ENCODE measurements at places on chromosomes 13 and 19.

- DNase-seq = no peak
These were observed 205.5 kb upstream of the SOX21 start for GRCh38 chr13:94917824-94918223.

- no peak for DNase-seq
These were observed 113.0 kb upstream of the SLC10A2 start for GRCh38 chr13:103178986-103179943.

DNA sequence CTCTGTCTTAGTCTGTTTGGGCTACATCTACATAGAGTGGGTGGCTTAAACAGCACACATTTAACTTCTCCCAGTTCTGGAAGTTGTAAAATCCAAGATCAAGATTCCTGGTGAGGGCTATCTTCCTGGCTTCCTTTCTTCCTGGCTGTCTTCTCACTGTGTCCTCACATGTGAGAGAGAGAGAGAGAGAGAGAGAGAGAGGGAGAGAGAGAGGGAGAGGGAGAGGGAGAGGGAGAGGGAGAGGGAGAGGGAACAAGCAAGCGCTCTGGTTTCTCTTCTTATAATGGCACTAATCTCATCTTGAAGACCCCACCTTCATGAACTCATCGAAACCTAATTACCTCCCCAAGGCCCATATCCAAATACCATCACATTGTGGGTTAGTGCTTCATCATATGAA is 69.2 kb downstream of the CDK8 start:
- DNase-seq = no peak

DNA sequence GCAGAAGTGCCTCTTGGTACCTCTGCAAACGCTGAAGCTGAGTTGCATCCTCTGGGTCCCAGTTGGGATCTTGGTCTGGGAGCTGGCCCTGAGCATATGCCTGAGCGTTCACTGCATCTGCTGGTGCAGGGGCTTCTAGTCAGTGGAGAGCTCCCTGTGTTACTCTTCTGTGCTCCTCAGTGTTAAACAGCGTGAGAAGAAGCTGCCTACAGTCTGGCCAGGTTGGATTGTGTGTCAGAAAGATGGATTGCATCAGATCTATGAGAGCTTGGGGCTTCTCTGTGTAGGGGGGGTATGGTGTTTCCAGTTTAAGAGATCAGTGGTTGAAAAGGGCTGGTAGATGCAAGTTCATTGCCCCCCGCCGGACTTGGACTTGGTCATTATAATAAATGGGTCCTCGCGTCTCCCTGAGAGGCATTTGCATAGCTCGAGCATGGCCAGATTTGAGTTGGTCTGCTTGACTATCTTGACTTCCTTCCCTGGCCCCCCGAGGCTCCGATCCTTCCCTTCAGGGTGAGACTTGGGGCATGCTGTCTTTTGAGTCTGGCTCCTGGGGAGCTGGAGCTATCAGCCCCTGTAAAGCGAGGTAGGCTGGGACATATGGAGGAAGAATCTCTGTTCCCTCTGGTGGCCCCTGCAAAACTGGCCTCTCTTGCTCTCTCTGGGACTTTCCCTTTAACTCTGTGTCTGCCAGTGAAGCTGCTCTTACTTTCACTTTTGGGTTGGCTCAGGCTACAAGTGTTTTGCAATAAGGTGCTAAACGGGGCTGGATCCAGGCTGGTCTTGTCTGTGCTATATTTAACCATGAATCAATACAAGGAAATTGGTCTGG is 52.9 kb downstream of the OR10H4 start:
- DNase-seq = peak; percentile 36

DNA sequence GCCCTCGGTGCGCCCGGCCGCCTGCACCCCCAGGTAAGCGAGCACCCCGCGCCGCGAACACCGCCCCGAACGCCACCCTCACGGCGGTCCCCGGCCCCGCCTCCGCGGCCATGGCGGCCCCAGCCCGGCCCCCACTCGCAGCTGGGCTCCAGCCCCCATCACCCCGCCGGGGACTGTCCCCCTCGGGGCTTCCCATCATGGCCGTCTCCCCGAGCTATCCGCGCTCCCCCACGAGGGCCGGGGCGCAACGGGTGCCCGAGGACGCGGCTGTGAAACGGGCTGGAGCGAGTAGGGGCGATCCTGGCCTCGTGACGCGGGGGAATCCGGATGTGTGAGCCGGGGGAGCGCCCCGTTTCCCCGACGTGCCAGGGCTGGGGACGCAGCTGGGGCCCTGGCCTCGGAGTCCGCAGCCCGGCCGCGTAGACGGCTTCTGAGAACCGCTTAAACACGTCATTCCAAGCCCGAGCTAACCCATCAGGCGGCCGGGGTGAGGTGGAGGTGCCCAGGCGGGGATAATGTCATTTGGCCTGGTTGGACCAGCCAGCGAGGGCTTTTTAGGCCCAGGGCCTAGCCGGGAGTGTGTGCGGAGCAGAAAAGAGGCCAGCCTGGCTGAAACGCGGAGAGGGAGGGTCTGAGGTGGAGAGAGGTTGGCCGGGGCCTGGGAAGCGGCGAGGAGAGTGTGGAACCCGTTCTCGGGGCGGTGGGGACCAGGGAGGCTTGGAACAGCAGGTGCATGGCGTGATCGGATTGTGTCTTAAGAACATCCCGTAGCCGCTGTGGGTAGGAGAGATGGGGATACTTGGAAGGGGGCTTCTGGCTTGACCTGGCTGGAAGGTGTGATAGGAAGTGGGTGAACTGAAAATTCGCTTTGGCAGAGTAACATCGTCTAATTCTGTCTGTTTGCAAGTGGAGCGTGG is 550 bp downstream of the CERS4 start:
- peak; percentile 82 for DNase-seq

- DNase-seq = no peak
These were observed 230.2 kb downstream of the TSHZ3 start for GRCh38 chr19:31118986-31119385.

DNA sequence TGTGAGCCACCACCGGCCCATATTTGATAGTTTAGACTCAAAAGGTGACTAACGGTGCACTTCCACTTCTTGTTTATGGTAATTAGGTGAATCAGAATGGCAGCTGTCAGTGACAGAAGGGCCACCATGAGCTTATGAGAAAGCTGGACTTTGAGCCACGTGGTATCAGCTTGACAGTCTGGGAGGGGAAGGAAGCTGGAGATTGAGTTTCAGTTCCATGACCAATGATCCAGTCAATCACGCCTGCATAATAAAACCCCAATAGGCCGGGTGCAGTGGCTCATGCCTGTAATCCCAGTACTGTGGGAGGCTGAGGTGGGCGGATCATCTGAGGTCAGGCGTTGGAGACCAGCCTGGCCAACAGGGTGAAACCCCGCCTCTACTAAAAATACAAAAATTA is 8.2 kb downstream of the EID2B start:
- DNase-seq = no peak

GRCh38 chr19:53504885-53505284 is 33.1 kb upstream of the ZNF331 start:
- DNase-seq = no peak

- DNase-seq = peak; percentile 86
These were observed 1.5 kb upstream of the MYO1F start for GRCh38 chr19:8578642-8579265.

DNA sequence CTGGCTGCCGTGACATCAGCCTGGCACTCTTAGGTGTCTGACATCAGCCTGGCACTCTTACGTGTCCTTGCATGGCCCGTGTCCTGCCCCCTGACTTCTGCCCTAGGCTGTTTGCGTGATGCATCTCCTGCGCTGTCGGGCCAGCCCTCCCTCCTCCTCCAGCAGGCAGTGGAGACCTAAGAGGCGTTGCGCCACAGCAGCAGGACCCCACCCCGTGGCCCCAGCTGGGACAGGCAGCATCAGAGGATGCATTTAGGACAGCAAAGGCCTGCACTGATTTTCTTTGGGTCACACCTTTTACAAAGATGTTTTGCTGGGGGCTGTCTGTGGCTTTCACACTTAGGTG is 65.3 kb downstream of the GPR12 start:
- no peak for DNase-seq

DNA sequence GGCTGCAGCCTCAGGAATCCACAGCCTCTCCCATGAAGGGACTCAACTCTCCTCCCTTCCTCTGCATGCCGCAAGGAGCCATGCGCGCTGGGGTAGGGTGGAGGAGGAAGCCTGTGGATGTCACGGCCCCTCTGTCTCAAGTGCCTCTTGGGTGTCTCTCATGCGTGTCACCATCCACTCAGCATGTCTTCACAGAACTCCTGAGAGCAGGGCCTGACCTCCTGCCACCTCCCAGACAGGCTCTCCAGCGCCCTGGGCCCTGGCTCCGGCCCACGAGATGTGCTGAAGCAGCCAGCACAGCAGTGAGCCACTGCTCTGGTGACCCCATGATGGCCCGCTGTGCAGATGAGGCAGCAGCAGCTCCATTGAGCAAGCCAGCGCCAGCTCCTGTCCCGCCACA is 25.9 kb upstream of the SPACA7 start:
- DNase-seq = no peak

- no peak for DNase-seq
These were observed 1766.9 kb downstream of the SLITRK1 start for GRCh38 chr13:82115391-82115790.

GRCh38 chr13:98797456-98797855 is 45.0 kb upstream of the SLC15A1 start:
- DNase-seq = no peak

- peak; percentile 35 for DNase-seq
These were observed 2.8 kb downstream of the GFY start for GRCh38 chr19:49427855-49428546.

DNA sequence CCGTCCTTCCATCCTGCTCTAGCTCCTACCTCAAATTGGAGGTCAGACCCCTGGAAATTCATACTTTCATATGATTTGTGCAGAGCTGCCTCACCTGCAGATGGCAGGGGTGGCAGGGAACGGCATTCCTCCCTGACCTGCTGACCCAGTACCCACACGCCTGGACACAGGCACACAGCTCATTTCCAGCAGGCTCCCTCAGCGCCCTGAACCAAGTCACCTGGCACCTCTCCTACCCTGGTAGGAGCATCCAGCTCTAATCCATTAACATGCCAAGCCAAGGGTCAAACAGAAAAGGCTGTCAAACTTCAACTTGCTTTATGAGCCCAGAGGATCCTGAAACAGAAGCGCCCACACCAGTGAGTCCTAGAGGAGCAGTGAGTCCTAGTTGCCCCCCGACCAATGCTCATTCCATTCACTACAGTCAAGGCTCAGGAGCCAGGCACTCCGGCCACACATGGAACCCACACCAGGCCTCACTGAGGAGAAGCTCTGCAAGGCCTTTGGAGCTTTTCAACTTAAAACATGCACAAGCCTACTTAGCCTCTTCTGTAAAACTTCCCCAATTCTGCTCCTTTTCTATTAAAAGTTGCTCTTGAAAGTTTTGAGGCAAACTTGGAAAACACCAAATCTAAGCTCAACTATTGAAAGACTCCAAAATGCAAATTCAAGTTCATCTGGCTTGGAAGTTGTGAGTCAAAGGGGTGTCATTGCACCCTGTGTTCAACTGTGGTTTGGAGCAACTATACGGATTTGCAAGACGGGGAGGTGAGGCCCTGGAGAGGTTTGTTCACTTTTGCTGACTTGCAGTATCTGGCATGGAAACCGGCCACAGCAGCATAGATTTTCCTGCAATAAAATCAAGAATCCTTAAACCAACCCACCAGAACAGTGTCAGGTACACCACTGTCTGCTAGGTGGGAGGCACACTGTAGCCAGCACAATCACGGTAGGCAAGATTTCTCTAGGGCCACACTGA is 96.7 kb downstream of the CRYL1 start:
- DNase-seq = no peak

DNA sequence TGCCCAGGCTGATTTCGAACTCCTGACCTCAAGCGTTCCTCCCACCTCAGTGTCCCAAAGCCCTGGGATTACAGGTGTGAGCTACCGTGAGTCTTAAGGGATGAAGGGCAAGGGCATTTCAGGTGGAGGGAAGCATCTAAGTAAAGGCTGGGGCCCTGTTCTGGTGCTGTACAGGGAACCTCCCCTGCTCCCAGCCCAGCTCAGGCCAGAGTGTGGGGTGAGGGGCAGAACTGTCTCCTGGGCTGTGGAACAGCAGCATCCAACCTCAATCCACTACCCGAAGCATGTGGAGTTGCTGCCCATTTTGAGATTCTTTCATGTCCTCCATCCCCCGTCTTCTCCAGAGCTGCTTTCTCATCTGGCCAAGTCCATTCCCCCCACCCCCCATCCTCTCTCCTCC is 105.3 kb downstream of the SIPA1L3 start:
- DNase-seq = no peak

DNA sequence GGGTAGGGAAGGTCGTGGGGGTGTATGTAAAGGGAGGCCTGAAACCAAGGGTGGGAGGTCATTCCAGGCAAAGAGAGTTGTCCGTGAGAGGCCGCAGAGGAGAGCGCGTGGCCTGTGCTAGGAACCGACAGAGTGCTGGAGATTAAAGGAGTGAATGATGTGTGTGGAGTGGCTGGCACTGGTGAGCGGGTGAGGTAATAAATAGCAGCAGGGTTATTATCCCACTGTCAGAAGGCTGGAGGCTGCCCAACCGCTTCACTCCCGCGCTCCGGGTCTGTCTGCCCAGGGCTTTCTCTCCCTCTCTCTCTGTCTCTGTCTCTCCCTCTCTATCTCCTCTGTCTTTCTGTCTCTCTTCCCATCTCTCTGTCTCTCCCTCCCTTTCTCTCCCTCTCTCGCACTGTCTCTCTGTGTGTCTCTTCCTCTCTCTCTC is 17.4 kb downstream of the ZNF579 start:
- DNase-seq = no peak

GRCh38 chr13:98807774-98808173 is 55.3 kb upstream of the SLC15A1 start:
- no peak for DNase-seq

GRCh38 chr13:83281654-83282053 is 600.6 kb downstream of the SLITRK1 start:
- DNase-seq = no peak

DNA sequence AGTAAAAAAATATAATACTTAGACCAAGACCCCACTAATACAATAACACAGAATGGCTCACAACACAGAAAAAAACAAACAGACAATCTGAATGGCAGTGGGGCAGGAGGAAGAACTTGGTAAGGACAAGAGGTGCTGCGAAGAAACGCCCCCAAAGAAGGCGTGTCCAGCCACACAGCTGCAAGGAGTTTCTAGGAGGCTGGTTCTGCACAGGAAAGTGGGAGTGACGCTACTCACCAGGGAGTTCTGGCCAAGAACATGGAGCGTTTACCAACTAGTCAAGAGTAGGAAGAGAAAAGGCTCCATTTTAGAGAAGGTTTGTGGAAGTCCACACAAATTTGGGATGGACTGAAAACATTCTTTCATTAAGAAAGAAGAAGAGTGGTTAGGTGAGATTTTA is 95.3 kb upstream of the SLC15A1 start:
- DNase-seq = no peak

Data from activated naive CD4-positive, alpha-beta T cell treated with Interleukin-2 at 50 U/mL for 16 hours (primary cell).